ENCODE measurements at places on chromosomes 7 and 10.

GRCh38 chr7:2009541-2010001 lies 223.2 kb downstream of the MAD1L1 start:
- no peak for DNase-seq

- DNase-seq: no peak
These were observed 25.0 kb upstream of the CALN1 start for GRCh38 chr7:72437061-72437585.

DNA sequence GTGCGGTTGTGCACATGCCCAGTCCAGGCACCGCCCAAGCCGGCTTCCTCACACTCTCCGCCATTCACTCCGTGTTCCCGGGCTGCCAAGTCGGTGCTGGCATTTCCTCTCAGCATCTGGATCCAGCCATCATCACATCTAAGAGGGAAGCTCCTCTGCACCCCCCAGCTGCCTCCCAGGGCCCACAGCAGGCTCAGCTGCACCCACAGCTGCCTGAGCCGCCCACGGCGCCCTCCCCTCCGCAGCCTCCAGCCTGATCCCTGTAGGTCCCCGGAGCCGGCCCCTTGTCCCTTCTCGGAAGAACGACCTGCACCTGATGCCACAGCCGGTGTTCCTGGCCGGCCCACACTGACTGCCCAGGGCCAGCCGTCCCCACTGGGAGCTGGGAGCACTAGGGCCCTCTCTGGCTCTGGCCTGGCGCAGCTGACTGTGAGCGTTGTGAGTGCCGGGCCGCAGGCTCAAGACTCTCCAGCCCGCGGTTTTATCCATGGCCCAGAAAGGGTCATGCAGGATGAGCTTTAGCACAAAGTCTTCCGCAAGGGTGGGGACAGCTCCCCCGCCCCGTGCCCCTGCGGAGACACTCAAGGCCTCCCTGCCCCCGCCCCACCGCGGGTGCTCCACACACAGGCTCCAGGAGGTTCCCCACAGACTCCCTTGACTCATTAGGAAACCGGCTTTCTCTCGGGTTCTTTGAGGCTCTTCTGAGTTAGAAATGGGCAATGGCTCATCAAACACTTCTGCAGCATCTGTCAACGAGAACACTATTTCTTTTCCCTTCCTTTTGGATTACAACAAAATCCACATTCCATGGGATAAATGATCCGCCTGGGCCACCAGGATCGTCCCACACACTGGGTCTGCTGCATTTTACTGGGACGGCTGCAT lies 31.2 kb downstream of the CFAP46 start:
- no peak for DNase-seq

DNA sequence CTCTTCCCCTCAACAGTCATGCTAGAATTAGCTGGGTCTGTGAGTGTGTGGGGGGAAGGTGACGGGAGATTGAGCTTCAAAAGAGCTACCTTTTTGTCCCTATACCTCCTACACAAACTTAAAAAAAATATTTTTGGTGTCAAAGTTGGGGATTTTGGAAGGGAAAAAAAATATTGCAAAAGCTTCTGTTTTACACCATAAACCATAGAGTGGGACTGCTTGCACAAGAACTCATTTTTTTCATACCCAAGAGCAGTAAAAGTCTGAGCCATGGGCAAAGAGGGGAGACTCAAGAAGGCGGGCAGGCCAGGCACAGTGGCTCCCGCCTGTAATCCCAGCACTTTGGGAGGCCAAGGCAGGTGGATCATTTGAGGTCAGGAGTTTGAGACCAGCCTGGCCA lies 9.4 kb upstream of the ZDHHC4 start:
- no peak for DNase-seq

DNA sequence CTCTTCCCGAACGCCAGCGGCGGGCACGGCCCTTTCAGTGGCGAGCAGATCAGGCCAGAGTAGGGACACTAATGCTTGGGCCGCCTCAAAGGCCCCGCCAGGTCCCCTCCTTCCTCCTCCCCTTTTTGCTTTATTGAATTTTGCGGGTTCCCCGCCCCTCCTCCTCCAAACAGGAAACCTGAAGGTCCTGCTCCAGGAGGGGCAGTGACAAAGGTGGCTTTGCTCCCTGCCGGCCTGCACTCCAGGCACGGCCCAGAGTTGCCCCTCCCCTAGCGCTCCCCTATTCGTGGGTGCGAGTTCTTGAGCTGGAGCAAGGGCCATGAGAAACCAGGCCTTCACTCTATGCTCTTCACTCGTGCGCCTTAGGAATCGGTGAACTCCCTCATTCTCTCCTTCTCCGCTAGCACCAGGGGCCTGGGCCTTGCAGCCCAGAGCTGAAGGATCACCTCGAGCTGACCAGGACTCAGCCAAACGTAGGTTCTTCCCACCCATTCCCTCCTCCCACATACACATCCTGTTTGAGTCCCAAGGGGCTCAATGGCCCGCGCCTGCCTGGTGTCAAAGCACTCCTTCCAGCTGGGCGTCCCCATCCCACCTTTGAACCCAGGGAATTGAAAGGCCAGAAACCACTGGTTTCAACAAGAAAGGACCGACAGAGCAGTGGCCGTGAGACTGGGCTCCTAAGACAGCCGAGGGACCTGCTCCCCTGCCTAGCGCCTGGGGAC lies 619 bp upstream of the HOXA6 start:
- DNase-seq: no peak

DNA sequence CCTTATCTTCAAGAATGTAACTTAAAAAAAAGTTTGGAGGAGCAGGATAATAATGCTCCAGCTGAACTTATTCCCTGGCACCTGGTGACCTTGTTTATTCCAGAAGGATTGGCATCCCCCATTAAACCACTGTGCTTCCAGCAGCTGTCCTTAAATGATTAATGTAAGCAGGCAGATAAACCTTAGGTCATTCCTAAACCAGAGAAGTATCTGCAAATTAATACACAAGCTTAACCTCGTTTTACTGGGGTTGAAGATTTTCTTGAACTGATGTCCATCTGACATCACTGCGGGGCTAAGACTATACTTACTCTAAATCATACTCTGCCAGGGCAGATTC lies 116.1 kb upstream of the PALS2 start:
- no peak for DNase-seq

GRCh38 chr10:122352817-122353525 lies 21.5 kb upstream of the PLEKHA1 start:
- DNase-seq: no peak

DNA sequence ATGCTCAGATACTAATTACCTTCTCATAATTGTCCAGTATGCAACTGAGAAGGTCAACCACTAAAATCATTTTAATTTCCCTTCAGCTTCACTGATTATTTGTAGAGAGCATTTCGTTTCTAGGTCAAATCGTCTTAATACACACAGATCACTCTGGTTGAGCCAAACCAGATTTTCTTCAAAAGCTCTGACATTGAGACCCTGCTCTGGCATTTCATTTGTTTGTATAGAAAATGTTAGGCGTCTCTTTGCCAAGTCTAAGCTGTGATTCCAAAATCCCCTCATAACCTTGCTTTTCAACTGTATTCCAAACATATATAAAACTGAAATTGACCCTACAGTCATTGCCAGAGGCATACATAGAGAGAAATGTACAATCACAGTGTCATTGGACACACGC lies 520.0 kb downstream of the CNTNAP2 start:
- DNase-seq: no peak

GRCh38 chr7:39084349-39084748 lies 106.6 kb downstream of the POU6F2 start:
- DNase-seq: no peak

GRCh38 chr7:127652333-127653248 lies 597 bp downstream of the SND1 start:
- peak; percentile 2 for DNase-seq

DNA sequence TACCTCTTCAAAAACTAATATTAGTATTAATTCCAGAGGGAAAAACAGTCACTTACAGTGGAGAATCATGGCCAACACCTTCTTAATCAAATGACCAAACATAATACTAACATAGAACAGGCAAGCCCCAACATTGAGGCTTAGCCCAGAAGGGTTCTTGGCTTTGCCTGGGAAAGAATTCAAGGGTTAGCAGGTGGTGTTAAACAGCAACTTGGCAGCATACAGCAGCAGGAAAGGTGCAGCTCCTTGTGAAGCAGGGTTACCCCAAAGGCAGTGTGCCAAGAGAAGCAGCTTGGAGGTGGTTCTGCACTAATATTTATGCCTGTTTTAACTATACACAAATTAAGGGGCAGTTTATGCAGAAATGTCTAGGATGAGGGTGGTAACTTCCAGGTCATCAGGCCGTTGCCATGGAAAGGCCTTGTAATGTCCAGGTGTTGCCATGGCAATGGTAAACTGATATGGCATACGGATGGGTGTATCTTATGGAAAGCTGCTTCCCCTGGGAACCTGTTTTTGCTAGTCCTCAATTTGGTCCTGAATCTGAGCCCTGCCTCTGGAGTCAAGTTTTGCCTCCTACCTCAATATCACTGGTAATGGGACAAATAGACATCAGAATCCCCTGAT lies 27.2 kb upstream of the BEND7 start:
- no peak for DNase-seq

DNA sequence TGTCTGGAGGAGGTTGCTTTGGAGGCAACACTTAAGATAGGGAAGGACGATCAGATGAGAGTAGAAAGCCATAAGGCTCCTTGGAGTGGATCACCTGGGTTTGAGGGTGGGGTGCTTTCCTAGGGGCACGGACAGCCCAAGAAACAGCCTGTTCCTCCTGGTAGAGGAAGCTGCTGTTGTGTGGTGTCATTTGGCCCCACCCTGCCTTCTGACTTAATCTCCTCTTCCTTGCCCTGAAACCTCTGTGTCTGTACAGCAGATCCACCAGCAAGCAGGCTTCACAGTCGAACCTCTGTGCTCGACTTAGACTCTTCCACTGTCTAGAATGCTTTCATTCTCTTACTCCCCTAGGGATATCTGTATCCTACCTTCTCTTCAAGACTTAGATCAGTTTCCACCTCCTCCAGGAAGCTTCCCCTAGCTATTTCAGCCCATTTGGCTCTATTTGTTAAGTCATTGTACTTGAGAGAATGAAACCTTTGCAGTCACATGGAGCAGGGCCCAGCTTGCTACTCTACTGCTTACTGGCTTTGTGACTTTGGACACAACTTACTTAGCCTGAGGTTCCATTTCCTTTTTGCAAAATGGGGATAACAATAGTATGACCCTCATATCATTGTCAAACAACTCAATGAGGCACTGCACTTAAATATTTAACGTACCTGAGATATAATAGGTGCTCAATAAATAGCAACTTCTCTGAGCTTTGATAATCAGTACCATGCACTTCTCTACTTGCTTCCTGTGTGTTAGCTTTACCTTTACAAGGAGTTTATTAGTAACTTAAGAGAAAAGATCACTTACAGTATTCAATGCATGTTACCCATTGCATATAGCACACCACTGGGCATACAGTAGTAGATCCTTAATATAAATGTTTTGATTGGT lies 5.0 kb downstream of the MXI1 start:
- peak; percentile 21 for DNase-seq

GRCh38 chr7:106947244-106947728 lies 82.2 kb downstream of the PIK3CG start:
- peak; percentile 5 for DNase-seq

DNA sequence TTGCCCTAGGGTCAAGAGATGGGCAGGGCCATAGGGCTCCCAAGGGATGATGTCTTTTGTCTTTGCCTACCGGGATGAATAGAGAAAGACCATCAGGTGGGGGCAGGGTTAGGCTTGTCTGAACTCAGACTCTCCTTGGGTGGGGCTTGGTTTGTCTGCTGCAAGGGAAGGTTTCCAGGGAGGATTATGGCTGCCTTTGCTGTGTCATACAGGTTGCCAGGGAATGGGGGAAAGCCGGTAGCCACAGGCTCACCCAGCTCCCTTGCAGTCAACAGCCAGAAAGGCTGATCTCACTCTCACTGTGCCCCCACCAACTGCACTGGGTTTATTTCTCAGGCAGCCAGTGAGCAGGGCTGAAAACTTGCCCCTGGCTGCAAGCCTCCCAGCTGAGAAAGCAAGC lies 253.2 kb downstream of the POLR1F start:
- DNase-seq: no peak

- DNase-seq: no peak
These were observed 82.7 kb upstream of the PFKP start for GRCh38 chr10:2984682-2985081.

- no peak for DNase-seq
These were observed 51.5 kb downstream of the LRRC4 start for GRCh38 chr7:127979728-127980126.

- DNase-seq: no peak
These were observed 203.5 kb upstream of the PHF14 start for GRCh38 chr7:10770176-10770575.

DNA sequence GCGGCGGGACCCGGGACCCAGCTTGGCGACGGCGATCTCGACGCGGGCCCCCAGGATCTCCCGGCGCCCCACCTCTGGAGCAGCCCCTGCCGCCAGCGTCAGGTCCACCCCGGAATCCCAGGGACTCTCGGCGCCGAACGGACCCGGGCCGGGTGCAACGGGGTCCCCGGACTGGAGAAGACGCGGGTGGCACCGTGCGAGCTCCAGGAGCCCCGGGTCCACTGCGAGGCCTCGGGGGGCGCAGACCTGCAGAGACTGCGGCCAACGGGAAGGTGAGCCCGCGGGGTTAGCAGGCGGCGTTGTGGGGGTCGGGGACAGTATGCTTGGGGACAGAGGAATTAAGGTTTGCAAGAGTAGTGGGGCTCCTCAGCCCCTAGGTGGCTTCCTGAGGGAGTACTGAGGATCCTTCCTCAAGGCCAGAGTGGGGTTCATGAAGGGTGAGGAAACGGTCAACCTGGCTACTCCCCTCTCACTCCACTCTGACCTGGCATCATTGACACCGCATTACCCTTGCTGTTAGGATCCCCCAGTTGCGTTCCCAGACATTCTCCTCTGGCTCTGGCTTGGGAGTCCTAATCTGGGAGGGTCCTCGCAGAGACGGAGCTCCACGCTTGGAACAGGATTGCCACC lies 353 bp downstream of the EPHB6 start:
- DNase-seq: no peak

DNA sequence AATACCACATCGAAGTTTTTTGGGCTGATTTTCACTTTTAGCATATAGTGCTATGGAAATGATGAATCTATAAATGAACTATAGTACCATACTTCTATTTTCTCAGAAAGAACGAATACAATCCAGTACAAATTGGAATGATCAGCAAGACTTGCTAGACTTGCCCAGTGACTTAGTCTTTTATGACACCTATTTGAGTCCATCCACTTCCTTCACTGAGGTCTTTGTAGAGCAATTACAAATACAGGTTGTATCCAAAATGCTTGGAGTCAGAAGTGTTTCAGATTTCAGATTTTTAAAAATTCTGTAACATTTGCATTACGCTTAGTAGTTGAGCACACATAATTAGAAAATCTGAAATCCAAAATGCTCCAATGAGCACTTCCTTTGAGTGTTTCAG lies 104.3 kb downstream of the NRBF2 start:
- DNase-seq: no peak

- DNase-seq: no peak
These were observed 96.4 kb upstream of the DIP2C start for GRCh38 chr10:785861-786214.

DNA sequence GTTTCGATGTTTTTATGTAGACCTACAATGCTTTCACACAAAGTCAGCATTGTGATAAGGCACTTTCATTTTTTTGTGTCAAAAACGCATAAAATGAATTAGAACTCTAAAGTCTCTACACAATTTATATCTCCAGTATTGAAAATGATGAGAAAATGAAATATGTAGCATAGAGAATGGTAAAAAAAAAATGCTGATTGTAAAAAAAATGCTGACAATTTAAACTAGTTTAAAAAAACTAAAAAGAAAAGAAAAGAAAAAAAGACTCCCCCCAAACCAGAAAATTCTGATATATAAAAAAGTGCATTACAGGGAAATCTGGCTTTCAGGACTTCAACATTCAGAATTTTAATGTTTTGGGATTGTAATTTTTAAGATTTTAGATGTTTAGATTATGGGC lies 148.1 kb downstream of the FZD1 start:
- no peak for DNase-seq

Measured in effector memory CD8-positive, alpha-beta T cell (primary cell).